ENCODE measurements at places on chromosomes 13 and 19. TPM values are rescaled to one million over a fixed set of nuclear protein-coding genes. Genes with fewer than 3 reads are reported as not detected.

SIAH3 gene
- total RNA-seq = not detected

GPR12 gene
- 0.16 TPM for total RNA-seq

LILRA1 gene
- total RNA-seq = not detected

KIR2DL3 gene
- not detected for total RNA-seq

BEST2 gene
- total RNA-seq = not detected

SMIM44 gene
- total RNA-seq = not detected
